Caki2 (cell line): ENCODE measurements at places on chromosomes 7 and 10. TPM values are rescaled to one million over a fixed set of nuclear protein-coding genes. Genes with fewer than 3 reads are reported as not detected.

The CALCR gene
- total RNA-seq: 0.14 and 0.57 TPM in 2 replicates

The KIFBP gene
- total RNA-seq: 37.3 and 41.5 TPM in 2 replicates

The OR2A42 gene
- total RNA-seq: not detected in 2 replicates

The LRIT1 gene
- not detected in 2 replicates for total RNA-seq

The ACTL6B gene
- total RNA-seq: not detected in 2 replicates

The LLCFC1 gene
- total RNA-seq: not detected in 2 replicates

The PALD1 gene
- total RNA-seq: 1.3 and 1.6 TPM in 2 replicates

The CRPPA gene
- 1.2 and 2.0 TPM in 2 replicates for total RNA-seq

The NAT16 gene
- not detected in 2 replicates for total RNA-seq

The GIMAP7 gene
- total RNA-seq: not detected in 2 replicates

The LRRC4 gene
- not detected in 2 replicates for total RNA-seq

The AKR1C4 gene
- not detected in 2 replicates for total RNA-seq

The ZNF679 gene
- total RNA-seq: not detected in 2 replicates

The PAX4 gene
- not detected in 2 replicates for total RNA-seq

The PLAU gene
- 27.6 and 31.4 TPM in 2 replicates for total RNA-seq

The CTNNA3 gene
- not detected in 2 replicates for total RNA-seq

The PLCE1 gene
- total RNA-seq: 0.70 and 1.0 TPM in 2 replicates

The FBH1 gene
- total RNA-seq: 57.7 and 85.1 TPM in 2 replicates

The SCIN gene
- 12.6 and 18.8 TPM in 2 replicates for total RNA-seq

The C10orf67 gene
- total RNA-seq: 0.07 and 0.14 TPM in 2 replicates

The UPK3B gene
- 0.64 and 2.5 TPM in 2 replicates for total RNA-seq

The CYP3A7 gene
- not detected in 2 replicates for total RNA-seq

The OR2A7 gene
- total RNA-seq: 0.47 TPM in 1 of 2 replicates, not detected in the other

The LIPK gene
- total RNA-seq: not detected in 2 replicates

The SYT15B gene
- total RNA-seq: not detected in 2 replicates

The TRPV6 gene
- total RNA-seq: not detected in 2 replicates

The VWDE gene
- 3.8 and 4.1 TPM in 2 replicates for total RNA-seq
